Stimulated activated CD8-positive, alpha-beta memory T cell treated with anti-CD3 and anti-CD28 coated beads, Interleukin-12 subunit alpha, Interleukin-12 subunit beta, amount 100 ng/mL, for 4 hours (primary cell): ENCODE measurements at places on chromosomes 4 and X.

- DNase-seq, result no peak
Observed at GRCh38 chr4:119025420-119025819, 110.2 kb upstream of the MYOZ2 start.

GRCh38 chrX:122622795-122623194 lies 561.3 kb upstream of the GRIA3 start:
- DNase-seq, result no peak

GRCh38 chrX:150565551-150565950 lies 2.9 kb upstream of the MTM1 start:
- DNase-seq, result no peak

- DNase-seq, result no peak
Observed at GRCh38 chr4:41874398-41874797, 60.8 kb upstream of the TMEM33 start.

DNA sequence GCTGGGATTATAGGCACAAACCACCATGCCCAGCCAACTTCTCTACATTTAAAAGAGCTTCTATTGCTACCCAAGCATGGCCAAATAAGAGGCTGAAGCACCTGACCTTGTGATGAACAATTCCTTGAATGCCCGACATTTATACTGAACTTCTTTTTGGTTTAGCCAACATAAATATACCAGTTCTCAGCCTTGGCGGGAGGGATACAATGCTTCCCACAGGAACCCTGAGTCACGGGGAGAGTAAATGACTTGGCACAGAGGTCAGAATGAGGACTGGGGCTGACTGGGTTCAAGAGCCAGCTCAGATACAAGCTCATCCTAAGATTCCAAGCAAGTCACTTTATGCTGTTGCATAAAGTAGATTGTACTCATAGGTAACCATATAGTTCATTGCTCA lies 6.1 kb downstream of the HOPX start:
- DNase-seq, result no peak

DNA sequence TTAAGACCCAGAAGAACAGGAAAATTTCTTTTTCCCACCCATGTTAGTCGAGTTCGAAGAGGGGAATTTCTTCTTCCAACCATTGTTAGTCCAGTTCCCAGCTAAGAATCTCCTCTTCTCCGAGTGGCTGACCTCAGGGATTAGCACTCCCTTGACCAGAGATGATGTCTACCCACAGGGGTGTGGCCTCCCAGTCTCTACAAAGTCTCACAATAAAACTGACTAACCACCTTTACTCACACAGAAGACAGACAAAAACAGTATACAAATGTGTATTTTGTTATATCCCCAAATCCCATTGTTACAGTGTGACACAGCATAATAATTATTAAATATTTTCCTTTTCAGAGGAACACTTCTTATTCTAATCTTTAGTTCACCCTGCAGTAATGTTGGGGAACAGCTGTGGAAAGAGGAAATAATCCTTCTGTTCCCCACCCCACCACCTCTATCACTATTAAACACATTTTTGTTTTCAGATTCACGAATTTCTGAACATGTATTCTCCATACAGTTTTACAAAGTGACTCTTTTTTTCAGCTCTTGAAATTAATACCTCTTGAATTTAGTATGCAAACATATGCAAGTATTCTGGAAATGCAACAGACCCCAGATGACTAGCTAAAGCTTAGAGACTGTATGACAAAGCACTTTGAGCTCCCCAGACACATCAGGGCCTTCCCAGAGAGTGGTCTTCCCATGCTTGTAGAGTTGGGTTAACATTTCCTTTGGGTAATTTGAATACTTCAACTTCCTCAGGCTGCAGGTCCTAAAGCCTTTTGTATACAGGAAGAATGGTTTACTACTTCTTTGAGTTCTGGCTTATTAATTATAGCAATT lies 62.5 kb upstream of the NFKB1 start:
- DNase-seq, result no peak

DNA sequence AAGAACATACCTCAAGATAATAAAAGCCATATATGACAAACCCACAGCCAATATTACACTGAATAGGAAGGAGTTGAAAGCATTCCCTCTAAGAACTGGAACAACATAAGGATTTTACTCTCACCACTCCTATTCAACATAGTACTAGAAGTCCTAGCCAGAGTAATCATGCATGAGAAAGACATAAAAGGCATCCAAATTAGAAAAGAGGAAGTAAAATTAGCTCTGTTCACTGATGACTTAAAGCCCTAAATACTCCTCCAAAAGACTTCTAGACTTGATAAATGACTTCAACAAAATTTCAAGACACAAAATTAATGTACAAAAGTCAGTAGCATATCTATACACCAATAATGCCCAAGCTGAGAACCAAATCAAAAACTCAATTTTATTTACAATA lies 235.7 kb downstream of the NKX6-1 start:
- DNase-seq, result no peak

DNA sequence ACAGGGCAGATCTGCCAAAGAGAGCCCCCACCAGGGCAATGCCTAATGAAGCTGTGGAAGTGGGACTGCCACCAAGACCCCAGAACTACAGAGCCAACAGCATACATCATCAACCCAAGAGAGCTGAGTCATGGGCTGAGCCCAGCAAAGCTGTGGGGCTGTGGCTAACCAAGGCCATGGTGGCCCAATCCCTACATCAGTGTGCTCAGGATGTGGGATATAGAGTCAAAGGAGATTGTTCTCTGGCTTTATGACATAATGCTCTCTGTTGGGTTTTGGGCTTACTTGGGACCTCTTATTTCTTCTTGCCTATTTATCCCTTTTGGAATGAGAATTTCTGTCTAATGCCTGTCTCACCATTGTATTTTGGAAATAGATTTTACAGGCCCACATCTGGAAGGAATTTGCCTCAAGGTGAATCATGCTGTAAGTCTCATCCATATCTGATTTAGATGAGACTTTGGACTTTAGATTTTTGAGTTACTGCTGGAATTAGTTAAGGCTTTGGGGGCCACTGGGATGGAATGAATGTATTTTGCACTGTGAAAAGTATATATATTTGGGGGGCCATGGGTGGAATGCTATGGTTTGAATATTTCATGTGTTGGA lies 5.4 kb upstream of the PRDM5 start:
- DNase-seq, result no peak

- DNase-seq, result no peak
Observed at GRCh38 chr4:12729384-12729783, 754.8 kb downstream of the RAB28 start.

DNA sequence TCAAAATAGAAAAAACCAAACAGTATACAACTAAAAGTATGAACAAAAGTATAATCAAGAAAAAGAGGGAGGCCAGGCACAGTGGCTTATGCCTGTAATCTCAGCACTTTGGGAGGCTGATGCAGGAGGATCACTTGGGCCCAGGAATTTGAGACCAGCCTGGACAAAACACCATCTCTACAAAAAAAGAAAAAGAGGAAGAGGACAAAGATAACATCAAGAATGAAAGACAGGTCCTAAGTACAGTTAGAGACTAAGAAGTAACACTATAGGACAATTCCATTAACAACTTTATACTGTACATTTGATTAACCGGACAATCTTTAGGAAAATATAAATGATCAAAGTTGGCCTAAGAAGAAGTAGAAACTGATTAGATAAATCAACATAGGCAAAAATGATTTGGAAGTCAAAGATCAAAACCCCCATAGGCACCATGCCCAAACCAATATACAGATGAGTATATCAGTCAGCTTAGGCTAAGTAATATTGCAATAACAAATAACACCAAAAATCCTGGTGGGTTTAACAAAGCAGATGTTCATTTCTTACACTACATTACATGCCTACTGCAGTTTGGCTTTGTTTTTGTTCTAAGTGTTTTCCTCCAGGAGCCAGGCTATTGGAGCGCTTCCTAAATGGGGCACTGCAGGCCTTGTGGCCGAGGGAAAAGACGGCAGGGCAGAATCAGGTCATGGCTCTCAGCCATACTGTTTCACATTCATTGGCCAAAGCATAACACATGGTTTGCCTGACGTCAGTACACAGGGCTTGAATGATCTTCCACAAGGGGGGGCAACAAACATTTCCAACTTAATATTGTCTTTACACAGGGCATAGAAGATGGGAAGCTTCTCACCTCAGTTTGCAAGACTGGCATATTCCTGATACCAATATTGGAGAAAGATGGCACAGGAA lies 42.2 kb upstream of the HGFAC start:
- no peak for DNase-seq

GRCh38 chrX:4841216-4841745 lies 1127.8 kb upstream of the PRKX start:
- no peak for DNase-seq

- DNase-seq, result no peak
Observed at GRCh38 chr4:136731025-136731424, 801.3 kb downstream of the PCDH18 start.

GRCh38 chr4:13940921-13941320 lies 313.4 kb upstream of the BOD1L1 start:
- DNase-seq, result no peak

GRCh38 chr4:144267084-144267483 lies 126.6 kb upstream of the GYPA start:
- no peak for DNase-seq

GRCh38 chr4:94814237-94814636 lies 56.5 kb downstream of the BMPR1B start:
- no peak for DNase-seq

- DNase-seq, result no peak
Observed at GRCh38 chr4:176814770-176815169, 22.0 kb upstream of the VEGFC start.

- no peak for DNase-seq
Observed at GRCh38 chr4:99655308-99656081, 2.1 kb downstream of the C4orf54 start.

DNA sequence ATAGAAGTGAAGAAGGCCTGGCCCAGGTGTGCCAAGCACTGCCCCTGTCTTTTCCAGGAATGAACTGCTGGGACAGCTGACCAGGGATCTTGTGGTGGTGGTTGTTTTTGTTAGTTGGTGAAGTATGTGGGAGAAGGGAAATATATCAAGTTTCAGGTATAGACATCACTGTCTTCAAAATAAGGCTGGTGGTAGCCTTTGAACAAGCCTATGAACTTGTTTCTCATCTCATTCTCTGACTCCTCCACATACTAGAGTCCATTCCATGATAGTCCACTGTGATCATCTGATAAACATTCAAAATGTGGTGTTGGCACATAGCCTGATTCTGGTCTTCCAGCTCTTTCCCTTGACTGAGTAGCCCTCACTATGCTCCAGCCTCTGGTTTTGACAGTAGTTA lies 303.7 kb downstream of the CAMK2D start:
- no peak for DNase-seq

DNA sequence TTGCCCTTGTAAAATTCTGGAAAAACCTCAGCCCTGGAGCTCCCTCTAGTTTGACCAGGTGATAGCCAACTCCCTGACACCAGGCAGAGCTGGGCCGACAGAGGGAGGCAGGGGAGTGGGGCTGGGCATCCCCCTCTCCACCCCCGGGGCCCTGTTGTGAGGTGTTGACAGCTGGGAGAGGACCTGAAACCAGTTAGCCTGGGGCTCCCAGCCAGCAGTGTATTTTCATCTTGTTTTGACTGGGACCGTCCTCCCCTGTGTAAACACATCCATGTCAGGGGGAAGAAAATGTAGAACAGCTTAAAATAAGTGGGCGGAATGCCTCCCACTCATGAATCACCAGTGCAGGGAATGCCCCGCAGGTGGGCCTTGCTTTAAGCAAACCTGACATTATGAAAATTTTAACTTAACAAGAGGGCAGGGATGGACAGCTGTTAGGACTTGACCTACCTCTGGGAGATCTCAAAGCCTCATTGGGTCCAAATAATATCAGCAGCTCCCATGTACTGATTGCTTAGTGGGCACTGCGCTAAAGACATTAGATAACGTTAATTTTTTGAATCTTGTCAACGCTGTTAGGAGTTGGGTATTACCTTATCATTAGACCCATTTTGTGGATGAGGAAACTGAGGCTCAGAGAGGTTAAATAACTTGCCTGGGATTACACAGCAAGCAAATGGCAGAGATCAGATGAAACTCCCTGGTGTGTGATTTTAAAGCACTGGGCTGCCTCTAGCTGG lies 45.9 kb downstream of the TSC22D3 start:
- DNase-seq, result no peak
